ENCODE measurements at places on chromosomes 3 and 15.
A peak's percentile ranks its signal among the peaks of the same experiment; 100 is the strongest.

DNA sequence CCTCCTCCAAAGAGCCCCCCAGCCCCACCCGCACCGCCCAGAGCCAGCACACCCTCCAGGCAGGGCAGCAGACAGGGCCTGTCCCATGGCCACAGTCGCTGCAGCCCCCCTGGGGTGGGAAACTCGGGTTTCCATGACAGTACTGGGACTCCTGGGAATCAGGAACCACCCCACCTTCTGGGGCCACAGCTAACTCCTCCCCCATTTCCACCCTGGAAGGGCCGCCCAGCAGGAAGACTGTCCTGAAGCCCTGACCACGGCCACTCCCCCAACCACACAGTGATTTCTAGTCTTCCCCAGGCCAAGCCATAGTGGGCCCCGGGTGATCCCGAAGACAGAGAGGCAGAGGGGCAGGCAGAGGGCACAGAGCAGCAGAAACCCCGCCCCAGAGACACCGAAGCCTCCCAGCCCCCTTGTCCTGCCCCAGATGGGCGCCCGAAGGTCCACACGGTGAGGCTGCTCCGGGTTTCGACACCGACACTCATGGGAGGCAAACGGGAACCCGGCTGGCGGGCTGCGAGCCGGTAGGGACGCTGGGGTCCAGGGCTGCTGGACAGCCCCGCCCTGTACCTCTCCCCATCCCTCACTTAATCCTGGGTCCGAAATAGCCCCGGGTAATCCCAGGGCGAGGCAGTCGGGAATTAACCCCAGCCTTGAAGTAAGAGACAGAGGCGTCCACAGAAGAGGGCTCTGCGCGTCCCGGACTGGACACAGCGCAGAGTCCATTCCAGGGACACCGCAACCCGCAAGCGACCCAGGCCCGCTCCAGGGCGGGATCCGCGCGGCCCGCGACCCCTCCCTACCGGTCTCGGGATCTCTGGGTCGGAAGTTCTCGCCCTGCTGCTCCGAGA lies 138.4 kb downstream of the NUP210 start:
- DNase-seq, result peak; percentile 48

GRCh38 chr3:134211797-134212196 lies 38.9 kb downstream of the RYK start:
- peak; percentile 70 for DNase-seq

DNA sequence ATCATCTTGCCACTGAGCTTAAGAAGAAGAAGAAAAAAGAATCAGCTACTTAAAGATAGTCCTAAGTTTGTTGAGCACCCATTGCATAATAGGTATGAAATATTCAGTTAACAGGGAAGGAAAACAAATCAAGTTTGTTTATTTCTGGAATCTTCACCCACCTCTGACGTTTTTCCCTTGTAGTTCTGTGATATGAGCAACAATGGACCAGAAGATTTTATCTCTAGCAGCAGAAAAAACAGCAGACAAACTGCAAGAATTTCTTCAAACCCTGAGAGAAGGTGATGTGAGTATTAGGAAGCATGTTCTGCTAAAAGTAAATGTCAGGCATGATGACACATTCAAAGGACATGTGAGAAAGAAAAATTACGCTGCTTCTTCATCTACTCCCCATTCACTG lies 3.7 kb downstream of the FANCI start:
- DNase-seq, result no peak

DNA sequence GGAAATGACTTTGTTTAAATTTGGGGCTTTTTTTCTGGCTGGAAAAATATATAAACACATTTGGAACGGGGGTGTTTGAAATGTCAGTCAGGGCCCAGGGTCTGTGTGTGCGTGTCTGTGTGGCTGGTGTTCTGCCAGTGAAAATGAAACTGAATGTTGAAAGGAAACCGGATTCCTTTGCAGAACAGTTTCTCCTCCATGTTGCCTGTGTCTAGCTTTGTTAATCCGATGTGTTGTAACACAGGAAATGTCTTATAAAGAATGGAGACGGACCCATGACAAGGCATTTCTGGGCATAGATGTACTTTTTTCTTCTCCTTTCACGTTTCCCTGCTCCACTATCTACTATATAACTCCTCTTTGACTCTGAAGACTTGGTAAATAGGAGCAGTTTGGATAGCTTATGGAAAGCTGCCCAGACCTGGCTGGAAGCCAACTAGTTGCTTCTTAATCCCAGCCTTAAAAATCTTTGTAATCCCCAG lies 2.8 kb downstream of the SQOR start:
- no peak for DNase-seq

- no peak for DNase-seq
These were observed 273.3 kb upstream of the ICE2 start for GRCh38 chr15:60751985-60752952.

- DNase-seq, result no peak
These were observed 1.9 kb downstream of the MITF start for GRCh38 chr3:69741032-69741767.

GRCh38 chr3:133079621-133080020 lies 41.4 kb downstream of the TMEM108 start:
- DNase-seq, result no peak

DNA sequence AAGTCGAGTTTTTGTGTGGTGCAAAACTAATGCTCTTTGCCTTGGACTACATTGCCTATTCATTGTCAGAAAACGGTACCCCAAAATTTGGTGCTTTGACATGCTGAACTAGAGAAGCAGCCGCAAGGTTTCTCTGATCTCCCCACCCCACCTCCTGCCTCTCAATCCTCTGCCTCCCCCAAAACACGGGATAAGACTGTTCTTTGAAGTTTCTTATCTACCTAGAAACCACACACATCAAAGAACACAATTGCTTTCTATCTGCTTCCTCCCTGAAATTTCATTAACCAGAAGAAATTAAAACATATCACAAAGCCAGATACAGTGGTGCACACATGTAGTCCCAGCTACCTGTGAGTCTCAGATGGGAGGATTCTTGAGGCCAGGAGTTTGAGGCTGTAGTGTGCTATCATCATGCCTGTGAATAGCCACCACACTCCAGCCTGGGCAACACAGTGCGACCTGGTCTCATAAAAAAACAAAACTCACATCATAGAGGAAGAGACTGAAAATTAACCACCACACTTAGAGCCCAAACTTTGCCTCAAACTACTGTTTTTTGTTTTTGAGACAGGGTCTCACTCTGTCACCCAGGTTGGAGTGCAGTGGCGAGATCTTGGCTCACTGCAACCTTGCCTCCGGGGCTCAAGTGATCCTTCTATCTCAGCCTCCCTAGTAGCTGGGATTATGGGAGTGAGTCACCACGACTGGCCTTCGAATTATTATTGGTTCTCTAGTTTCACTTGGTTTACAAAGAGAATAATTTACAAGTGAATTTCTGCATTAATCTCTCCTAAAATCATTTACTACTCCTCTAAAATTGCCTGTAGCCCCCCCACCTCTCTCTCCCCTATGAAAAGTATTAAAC lies 2.7 kb upstream of the PCNP start:
- DNase-seq, result no peak

DNA sequence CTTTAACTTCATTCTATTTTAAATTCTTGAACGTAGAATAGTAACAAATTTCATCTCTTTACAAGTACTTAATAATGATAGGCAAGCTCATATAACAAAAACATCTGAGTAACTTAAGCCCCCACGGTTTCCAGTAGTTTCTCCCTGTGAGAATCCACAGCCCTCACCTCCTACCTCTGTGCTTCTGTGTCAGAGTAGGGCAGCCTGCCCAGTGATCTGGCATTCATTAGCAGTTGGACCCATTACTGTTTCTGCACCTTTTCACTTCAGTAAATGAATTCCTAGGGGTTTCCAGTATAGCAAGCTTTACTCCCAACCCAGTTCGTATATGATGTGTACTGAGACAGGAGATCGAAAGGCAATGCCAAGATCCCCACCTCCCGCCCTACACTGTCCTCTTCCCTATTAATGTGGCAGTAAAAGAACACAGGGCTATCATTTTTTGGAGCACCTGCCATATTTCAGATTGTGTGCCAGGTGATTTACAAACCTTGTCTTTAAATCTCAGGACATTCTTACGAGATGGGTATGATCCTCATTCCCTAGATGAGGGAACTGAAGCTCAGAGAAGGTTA lies 40.8 kb downstream of the EIF2AK4 start:
- no peak for DNase-seq

DNA sequence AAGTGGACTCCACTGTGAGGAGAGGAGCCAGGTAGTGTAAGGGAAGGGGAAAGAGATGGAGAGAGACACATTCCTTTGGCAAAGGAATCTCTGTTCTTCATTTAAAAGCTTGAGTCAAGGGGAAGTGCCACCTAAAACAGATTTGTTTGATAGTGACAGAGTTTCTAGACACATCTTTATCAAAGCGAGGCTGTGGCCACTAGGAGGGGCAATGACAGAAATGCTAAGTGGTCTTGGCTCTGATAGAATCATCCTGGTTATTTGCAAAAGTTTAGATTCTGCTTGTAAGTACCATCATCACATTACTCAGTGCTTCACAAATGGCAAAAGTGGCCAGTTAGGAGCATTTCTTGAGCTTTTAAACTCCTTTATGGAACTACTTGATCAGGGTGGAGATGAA lies 261.4 kb downstream of the CNTN3 start:
- DNase-seq, result peak; percentile 46

- peak; percentile 68 for DNase-seq
These were observed 4.1 kb downstream of the GAP43 start for GRCh38 chr3:115627180-115628074.

DNA sequence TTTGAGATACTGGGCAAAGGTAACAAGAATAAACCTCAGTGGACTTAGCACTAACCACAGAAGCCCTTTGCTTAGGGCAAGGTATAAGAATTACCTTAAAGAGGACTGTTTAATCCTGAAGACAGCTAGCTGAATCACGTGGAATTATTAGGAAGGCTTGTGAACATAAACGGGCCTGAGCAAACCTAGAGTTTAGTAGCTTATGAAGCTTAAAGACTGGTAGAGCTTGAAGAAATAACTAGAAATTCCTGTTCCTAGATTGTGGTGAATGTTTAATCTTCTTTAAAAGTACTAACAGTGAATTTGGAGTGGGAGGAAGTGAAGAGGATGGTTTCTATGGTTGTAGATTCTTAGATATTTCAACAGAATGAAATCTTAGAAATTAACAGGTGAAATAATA lies 428.9 kb upstream of the THRB start:
- no peak for DNase-seq

- no peak for DNase-seq
These were observed 632.9 kb downstream of the EPHA3 start for GRCh38 chr3:89740080-89740880.

DNA sequence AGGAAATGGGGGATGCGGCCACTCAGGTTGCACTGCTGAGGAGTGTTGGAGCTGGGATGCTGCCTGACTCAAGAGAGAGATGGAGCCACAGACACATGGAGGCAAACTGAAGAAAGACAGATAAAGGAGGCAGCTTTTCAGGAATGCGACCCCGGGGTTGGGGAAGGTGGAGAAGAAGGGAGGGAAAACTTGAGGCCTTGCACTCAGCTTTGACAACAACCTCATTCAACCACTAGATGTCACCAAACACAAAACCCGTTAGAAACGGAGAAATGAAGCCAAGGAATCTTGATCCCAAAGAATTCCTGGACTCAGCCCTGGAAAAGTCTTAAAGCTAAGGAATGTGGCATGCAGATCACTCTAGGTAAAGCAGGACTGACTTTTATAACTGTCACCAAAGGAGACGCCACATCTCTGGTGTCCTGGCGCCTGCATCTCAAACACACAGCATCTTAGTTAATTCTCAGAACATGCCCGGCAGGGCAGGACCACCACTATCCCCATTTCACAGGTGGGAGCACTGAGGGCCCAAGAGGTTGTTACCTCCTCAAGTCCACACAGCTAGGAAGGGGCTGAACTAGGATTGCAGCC lies 59.6 kb upstream of the LMCD1 start:
- peak; percentile 96 for DNase-seq

DNA sequence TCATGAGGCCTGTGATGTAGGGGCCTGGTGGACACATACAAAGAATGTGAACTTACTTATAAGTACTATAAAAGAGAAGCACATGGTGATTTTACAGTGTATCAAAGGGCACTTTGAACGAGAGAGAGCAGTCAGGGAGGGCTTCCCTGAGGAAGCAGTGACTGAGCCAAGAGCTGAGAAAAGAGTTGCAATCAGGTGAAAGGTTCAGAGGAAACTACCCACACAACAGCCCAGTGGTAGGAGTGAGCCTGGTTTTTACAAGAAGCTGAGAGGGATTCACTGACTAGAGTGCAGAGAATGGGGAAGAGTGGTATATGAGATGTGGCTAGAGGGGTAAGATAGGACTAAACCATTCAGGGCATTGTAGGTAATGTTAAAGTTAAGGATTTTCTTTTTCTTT lies 57.1 kb downstream of the CALML4 start:
- no peak for DNase-seq

DNA sequence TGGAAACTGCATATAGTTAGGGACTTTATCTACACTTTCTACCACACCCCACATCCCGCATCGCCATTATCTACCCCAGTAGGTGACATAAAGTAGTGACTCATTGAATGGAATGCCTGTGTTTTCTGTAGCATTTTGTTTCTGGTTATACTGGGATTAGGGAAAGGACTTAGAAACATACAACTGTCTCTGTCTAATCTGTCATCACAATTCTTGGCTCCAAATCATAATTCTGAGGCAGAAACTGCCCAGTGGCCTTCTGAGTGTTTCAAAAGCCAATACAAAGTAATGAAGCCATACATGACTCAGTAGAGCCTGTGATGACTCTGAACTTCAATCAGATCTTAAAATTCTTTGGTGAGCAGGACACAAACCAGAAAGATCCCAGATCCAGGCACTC lies 115.7 kb upstream of the CHRM5 start:
- peak; percentile 73 for DNase-seq

DNA sequence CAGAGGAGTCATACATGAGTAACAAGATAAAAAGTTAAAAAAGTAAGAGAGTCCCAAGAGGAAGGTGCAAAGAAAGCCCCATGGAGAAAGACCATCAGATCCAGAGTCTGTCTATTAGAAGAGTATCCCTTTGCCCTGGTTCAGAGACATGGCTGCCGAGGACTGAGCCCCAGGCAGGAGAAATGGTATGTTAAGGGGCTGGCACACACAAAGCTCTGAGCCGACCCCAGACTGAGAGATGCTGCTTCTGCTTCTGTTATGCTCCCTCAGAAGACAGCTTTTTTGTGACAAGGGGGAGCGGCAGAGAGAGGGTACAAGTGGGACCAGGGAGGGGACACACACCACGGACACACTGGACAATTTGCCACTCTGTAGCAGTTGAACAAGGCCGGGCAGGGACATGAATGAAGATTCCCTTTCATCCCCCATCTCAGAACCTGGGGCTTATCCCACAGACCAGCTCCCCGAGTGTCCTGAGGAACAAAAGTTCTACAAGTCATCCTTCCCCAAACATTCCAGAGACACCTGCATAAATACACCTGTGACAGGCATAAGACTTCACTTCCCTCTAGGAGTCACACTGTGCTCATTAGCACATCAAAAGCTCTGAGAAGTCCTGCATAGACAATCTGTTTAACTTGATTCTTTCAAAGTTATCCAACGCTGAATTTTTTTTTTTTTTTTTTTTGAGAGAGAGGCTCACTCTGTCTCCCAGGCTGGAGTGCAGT lies 161.6 kb upstream of the WNT5A start:
- peak; percentile 90 for DNase-seq

- no peak for DNase-seq
These were observed 759.4 kb downstream of the ROBO2 start for GRCh38 chr3:77799278-77799677.

GRCh38 chr3:41148478-41148877 lies 50.8 kb upstream of the CTNNB1 start:
- no peak for DNase-seq

GRCh38 chr3:168844472-168844871 lies 748.7 kb upstream of the GOLIM4 start:
- DNase-seq, result no peak

All from mesendoderm (in vitro differentiated cells).